Activated CD4-positive, alpha-beta T cell treated with anti-CD3 and anti-CD28 coated beads, Interleukin-2, Interleukin-4, amounts not matched to agents 100 ng/mL and 50 ng/mL, durations not matched to agents 16 hours and 8 hours (primary cell): ENCODE measurements at places on chromosomes 12 and 14.

- peak; percentile 69 for DNase-seq
These were observed 2.5 kb upstream of the TEP1 start for GRCh38 chr14:20415782-20416206.

DNA sequence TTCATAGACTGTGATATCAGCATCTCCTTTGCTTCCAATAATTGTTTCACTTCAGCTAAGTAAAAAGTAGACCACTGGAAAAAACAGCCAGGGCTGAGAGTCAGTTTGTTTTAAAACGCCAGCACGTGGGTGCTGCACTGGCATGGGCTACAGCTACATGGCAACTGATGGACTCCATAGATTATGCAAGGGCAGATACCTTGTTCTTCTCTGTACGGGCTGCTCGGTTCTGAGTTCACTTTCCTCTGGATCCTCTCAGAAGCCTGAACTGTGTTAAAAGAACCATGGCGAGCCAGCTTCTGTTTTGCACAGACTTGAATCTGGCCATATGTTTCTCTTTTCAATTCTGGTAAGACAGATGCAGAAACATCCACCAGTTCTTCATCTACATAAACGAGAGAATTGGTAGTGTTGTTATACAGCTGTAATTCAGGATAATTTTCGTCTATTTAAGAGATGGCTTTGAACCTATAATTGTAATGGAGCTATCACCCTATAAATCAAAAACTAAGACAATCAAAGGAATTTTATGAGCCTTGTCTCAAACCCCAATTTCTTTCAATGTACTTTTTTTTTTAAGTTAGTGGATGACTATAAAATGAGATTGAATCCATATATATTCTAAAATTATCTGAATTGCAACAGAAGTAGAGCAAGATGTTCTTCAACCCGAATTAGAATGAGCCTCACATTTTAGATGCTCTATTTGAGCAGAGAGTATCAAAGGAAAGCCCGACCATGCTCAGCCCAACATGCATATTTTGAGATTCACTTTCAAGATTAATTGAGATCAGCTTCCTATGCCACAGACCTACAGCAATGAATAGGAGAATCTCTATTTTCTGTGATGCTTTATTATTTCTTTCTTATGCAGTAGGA, 31.5 kb downstream of the E2F7 start:
- no peak for DNase-seq

GRCh38 chr12:82184844-82185243, 173.3 kb downstream of the CCDC59 start:
- no peak for DNase-seq

GRCh38 chr12:124432376-124432775, 135.0 kb downstream of the NCOR2 start:
- no peak for DNase-seq

GRCh38 chr12:89959179-89959578, 250.5 kb upstream of the ATP2B1 start:
- DNase-seq = no peak

- DNase-seq = no peak
These were observed 75.1 kb upstream of the NUDT4 start for GRCh38 chr12:93302331-93303229.

GRCh38 chr14:98949481-98950135, 322.4 kb downstream of the BCL11B start:
- DNase-seq = no peak

DNA sequence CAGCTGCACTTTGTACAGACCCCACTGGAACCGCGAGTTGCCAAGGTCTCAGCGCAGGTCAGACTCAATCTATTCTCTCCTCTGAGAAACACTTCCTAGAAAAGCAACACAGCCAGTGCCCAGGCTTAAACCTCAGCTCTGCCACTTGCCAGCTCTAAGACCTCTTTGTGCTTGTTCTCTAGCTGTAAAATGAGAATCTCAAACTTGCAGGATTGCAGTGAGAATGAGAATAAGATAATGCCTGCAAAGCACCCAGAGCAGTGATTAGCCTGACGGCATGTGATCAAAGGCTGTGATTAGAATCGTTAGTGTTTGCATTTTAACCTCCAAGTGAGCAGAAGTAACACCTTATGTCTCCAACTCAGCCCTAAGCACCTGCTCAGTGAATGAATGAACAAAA, 21.3 kb downstream of the ANO2 start:
- DNase-seq = no peak

DNA sequence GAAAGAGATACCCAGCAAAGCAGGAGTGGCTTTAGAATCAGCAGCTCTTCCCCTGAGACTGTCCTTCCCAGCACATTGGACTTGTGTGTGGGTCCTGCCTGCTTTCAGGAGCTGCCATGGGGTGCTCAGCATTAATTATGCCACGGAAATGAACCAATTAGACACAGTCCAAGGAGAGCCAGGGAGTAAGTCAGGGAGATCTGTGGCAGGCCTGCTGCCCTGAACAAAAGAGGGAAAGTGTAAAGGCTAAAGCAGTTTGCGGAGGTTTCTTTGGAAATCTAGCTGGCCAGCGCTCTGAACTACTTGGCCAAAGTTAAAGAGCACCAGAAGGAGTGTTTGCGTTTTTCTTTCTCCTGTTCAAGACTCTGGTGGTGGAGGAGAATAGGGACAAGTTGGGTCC, 65.7 kb upstream of the SRSF5 start:
- DNase-seq = no peak

DNA sequence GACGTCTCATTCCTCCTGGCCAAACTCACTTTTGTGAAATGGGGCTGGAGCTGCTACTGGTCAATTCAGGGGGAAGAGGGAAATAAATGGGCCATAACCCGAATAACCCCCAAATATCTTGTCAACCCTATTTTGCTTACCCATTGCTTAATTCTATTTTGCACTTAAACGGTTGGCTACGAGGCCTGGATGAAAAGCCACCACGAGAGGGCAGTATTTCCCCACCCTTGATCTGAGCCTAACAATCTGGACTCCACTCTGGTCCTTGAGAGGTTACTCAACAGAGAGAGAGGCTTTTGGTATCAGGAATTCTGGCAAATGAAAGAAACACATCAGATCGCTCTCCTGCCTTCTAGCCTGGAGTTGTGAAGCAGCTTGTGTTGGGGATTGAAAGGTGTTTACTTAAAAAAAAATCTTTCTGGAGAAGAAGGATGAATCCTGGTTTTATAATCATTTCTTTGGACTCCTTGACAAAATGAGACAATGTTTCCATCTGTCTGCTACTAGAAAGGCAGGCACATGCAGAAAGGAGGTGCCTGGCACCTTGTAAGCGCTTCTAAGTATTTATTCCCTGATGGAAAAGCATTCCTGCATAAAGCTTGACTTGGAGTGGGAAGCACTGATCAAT, 22.4 kb upstream of the FBXO21 start:
- peak; percentile 60 for DNase-seq

GRCh38 chr12:71128191-71128788, 29.5 kb downstream of the TSPAN8 start:
- no peak for DNase-seq

DNA sequence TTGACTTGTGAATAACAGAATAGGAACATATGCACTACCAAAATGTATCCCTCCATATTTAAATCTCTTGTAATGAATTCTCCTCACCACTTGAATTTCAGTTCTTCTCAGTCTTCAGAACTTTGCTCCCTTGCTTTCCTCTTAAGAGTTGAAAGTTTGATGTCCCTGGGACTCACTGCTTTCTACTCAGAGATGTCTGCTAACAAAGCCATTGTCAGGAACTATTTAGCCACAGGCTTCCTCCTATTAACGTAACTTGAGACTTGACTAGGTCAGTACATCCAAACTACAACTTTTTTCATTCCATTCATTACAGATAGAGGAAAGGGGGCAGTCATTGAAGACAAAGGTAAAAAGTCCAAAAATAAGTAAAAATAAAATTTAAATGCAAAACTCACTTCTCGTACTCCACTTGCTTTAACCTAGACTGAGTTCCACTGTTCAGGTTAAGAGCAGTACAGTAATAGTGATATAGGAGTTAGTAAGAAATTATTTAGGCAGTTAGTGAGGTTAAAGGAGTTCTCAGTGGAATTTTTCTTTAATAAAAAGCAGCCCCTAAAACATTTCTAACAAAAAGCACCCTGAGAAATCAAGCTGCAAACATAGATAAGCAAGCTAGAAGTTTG, 364.2 kb downstream of the SOX5 start:
- DNase-seq = no peak

DNA sequence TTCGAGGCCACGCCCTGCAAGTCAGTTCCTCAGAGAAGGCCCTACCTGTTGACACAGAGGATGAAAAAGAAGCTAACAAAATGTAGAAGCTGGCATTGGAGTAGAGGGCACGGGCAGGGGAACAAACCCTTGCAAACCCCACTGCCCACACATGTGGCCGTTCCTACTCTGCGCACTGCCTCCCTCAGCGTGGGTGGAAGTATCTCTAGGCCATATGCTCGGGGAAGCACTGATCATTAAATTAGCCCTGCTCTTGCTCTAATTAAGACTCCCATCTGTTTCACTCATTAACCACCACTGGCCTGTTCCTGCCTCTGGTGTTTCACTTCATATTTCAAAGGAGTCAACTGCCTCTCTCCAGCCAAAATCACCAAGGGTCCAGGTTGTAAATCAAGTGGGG, 201.2 kb upstream of the SFSWAP start:
- no peak for DNase-seq

- no peak for DNase-seq
These were observed 1.3 kb upstream of the KRT8 start for GRCh38 chr12:52906191-52906601.

DNA sequence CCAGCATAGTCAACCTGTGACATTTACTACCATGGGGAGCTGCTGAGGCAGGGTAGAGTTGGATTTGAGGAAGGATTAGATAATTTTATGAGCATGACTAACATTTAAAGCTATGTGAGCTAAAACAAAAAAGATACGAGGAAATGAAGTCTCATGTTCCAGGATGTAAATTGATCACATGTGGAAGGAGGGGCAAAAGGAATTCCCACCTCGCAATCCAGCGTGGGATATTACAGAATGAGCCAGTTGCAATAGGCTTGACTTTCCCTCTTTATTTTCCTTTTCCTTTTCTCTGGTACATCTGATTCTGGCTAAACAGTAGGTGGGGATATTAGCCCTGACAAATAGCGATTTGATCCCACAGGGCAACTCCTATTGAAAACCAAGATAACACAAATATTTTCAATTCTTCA, 214.9 kb upstream of the HMGA2 start:
- no peak for DNase-seq

- DNase-seq = no peak
These were observed 39.9 kb upstream of the DHRS7 start for GRCh38 chr14:60204843-60205774.

- DNase-seq = no peak
These were observed 74.6 kb downstream of the DACT1 start for GRCh38 chr14:58712357-58712756.

DNA sequence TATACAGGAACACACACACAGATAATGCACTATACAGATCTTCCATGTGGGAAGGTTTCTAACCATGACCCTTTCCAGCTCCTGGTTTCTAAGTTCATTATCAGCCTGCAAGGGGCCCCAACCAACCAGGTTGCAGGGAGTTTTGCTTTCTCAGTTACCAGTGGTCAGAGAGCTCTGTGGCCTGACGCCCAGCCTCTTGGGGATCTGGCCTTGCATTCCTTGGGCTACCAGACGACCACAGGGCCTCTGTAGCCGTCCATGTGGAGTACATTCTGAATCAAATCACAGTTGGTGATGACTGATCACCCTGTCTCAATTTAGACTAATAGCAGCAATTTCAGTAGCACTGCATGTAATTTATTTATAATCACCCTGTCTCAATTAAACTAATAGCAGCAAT, 47.5 kb downstream of the PAH start:
- no peak for DNase-seq

DNA sequence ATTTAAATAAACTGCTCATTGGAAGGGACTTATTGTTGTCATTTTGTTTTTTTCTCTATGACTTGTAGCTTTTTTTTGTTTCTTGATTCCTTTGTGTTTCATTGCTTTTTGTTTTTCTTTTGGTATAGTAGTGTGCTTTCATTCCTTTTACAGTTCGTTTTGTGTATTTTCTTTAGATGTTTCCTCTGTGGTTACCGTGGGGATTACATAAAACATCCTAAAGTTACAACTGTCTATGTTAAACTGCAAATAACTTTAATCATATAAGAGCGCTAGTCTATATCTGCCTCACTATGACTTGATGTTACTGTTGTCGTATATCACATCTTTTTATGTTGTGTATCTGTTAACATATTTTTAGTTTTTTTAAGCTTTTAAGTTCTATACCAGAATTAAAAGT, 86.9 kb downstream of the ATF7IP start:
- DNase-seq = no peak

DNA sequence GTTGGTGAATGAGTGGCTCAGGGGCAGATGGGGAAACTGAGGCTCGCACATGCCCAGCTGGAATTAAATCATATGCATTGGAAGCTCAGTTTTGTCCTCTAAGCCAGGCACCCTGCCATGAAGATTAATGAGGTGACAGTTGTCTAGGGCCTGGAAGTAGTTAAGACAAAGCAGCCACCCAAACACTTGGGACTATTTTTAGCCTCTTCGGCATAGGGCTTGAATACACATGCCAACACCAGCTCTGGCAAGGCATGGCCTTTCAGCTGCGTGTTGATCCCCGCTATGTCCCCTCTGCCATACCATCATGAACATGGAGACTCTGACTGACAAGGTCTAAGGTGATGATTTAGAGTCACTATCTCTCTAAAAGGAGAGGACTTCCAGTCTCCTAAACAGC, 250.2 kb downstream of the KSR2 start:
- DNase-seq = no peak
